Fibroblast of skin of abdomen (primary cell): ENCODE measurements at places on chromosomes 5 and 9.
A peak's percentile ranks its signal among the peaks of the same experiment; 100 is the strongest.

- peak; percentile 25 for DNase-seq
Measured at GRCh38 chr5:43649256-43649655, 46.3 kb downstream of the NNT start.

DNA sequence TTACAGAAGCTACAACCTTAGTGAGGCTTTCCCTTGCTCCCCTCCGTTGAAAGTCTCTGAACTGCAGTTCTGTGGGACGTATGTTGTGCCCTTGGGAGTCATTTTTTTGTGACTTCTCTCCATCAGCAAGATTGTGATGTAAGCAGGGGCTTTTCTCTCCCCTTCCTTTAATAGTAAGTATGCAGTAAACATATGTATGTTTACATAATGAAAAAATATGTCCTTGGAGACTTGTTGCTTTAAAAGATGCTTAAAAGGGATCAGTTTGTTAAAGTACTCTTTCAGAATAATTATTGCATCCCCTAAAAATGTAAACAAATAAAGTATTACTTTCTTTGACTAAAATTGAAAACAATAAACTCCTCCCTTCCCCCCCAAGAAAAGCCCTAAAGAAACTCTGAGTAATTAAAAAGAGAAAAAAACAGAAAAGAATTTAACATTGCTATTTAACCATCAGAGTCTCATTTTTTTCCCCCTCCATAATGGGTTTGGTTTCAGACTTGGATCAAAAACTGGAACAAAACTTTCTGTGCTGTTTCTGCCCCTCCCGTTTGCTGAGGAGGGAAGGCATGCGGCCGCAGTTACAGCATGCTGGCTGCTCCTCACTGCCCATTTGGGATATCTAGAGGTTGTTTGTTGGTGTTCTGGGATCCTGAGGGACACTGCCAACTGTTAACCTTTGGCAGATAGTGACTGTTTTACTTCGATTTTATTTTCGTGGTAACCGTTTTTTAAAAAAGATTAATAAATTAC, 40.2 kb downstream of the TRIO start:
- DNase-seq, result no peak

DNA sequence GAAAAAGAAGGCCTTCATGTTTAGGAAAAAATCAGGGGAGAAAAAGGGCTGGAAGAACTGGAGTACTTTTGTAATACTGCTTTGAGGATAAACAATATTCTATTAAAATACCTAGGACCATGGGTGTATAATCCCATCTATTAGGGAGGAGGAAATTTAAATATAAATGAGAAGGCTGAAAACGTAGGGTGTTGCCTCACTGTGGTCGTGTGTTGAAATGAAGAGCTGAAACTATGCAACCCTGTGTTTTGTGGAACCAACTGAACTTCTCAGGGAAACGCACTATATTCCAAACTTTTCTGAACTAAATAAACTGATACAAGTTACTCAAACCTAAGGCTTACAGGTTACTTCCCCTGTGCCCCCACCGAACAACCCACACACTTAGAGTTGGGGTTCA, 4.5 kb upstream of the CNTLN start:
- no peak for DNase-seq

DNA sequence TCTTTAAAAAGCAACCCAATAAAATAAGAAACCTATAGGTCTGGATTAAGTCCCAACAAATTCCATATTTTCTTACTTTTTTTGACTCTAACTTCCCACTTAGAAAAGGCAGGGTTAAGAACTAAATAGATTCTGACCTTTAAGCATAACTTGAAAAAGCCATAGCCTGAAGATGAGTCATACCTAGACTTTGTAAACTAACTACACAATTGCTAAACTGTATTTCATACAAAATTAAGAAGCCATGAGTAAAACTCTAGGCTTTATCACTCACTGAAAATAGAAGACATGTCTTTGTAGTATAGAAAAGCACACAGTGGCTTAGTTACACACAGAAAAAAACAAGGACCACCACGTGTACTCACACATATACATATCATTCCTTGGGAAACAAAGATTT, 51.5 kb downstream of the MLLT3 start:
- peak; percentile 51 for DNase-seq

GRCh38 chr9:228929-229695, 14.4 kb downstream of the DOCK8 start:
- no peak for DNase-seq

- DNase-seq, result no peak
Measured at GRCh38 chr5:42675602-42676001, 81.0 kb upstream of the CCDC152 start.

- peak; percentile 31 for DNase-seq
Measured at GRCh38 chr9:130043654-130044623, 950 bp upstream of the FNBP1 start.
